ENCODE measurements at places on chromosomes 3 and 15.

DNA sequence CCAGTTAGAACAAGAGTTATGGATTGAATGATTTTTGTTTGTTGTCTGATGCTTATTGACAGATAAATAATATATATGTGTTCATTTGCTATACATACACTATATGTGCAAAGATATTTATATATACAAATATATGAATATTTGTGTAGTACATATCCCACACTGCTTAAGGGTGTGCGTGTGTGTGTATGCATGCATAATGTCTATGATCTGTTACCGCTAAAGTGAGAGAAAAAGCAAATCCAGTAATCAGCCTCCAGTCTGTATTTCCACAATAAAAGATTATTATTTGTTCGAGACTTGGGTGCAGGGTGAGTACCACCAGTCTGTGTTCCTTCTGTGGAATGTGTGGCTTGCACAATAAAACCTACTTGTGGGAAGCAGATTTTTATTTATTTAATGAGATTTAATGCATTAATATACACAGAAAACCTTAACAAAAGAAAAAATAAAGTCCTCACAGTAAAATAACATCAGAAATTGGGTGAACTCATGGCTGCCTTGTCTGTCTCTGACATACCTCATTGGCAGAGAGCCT, 366.0 kb upstream of the TBL1XR1 start:
- DNase-seq = no peak

DNA sequence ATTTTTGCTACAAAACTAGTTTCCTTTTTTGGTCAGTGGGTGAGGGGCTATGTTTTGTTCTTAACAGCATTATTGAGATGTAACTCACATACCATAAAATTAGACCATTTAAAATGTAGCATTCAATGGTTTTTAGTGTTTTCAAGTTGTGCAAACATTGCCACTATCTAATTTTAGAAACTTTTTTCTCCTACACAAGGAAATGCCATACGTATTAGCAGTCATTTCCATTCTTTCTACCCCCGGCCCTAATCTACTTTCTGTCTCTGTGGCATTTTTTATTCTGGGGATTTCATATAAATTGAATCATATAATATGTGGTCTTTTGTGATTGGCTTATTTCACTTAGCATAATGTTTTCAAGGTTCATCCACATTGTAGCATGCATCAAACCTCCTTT, 55.0 kb upstream of the TIPARP start:
- DNase-seq = no peak

GRCh38 chr3:187567021-187567420, 103.2 kb downstream of the SST start:
- DNase-seq = no peak

- DNase-seq = no peak
Observed at GRCh38 chr3:136334209-136334608, 84.1 kb downstream of the PCCB start.

DNA sequence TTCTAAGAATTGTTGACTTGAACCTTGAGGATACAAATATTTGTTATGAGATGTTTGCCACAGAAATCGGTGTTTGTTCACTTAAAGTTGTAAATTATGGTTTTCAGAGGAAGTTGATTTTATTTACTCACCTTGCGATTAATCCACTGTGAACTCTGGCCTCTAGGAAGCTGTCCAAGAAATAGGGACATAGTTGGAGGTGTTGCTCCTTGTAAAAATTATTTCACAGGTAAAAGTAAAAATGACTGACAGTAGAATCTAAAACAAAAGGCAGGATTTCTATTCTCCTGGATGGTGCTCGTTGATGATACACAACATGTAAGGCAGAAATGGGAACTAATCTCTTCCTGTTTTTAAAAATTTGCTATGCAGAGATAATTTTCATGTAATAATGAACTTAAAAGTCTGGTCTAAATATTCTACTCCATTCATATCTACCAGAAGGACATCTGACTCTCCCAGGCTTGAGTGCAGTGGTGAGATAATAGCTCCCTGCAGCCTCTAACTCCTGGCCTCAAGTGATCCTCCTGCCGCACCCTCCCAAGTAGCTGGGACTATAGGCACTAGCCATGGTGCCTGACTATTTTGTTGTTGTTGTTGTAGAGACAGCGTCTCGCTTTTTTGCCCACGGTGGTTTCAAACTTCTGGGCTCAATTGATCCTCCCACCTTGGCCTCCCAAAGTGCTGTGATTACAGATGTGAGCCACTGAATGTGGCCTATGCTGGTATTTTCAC, 17.1 kb upstream of the LZTFL1 start:
- DNase-seq = no peak

GRCh38 chr3:29099775-29100174, 181.1 kb upstream of the RBMS3 start:
- DNase-seq = no peak

- no peak for DNase-seq
Observed at GRCh38 chr3:154214306-154214705, 93.1 kb downstream of the ARHGEF26 start.

GRCh38 chr3:18424729-18425640, at the start of gene SATB1:
TSS of gene SATB1 (minus strand) at chr3:18425339. CDS start at chr3:18420967, 4,372 bp downstream.
- no peak for DNase-seq

DNA sequence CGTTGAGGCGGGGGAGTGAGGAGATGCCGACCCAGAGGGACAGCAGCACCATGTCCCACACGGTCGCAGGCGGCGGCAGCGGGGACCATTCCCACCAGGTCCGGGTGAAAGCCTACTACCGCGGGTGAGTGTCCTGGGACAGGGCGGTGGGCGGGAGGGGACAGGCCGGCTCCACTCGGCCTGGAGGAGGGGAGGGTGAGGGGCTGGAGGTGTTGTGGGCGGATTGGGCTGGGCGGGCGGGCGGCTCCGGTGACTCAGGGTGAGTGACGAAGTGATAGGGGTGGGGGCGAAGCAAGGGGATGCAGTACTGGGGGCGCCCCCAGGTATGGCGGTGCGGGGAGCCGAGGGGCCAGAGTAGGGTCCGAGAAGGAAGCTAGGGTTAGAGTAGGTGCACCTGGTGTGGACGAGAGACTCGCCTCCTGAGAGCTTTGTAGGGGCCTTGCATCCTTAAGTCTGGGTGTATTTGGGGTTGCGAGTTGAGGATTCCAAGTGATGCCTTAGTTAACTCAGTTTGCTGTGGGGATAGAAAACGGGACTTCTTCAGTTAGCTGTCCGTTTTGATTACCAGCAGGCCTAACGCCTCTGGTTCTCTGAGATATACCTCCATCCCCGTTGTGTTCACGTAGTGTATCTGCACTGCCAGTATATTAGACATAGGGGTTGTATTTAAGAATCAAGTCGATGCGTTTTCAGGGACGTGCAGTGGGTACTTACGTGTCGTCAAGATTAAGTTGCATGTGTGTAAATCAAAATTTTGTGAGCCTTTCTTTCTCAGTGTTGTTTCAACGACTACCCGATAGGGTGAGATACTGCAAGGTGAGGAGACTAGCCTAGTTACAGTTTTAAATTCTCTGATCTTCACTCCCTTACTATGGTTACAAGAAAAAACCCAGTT, 670 bp downstream of the PRKCI start:
- DNase-seq = peak; percentile 38

DNA sequence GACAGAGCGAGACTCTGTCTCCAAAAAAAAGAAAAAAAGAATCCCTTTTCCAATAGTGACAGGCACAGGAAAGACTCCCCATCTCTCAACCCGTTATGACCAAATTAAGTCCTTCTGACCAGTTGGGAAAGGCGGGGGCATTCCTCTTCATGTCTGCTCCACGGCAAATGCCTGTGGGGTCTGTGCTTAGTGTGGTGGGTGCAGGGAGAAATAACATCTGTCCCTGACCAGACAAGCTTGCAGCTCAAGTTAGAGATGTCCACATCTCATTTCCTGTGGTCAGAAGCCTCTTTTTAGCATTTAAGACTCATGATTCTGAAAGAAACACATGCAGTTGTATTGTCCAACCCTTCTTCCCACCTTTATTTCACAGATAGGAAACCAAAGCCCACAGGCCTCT, 16.2 kb downstream of the PLA1A start:
- no peak for DNase-seq

- no peak for DNase-seq
Observed at GRCh38 chr15:75109736-75110130, 86.3 kb downstream of the PPCDC start.

GRCh38 chr3:10173926-10174435, 9.3 kb downstream of the IRAK2 start:
- DNase-seq = no peak

DNA sequence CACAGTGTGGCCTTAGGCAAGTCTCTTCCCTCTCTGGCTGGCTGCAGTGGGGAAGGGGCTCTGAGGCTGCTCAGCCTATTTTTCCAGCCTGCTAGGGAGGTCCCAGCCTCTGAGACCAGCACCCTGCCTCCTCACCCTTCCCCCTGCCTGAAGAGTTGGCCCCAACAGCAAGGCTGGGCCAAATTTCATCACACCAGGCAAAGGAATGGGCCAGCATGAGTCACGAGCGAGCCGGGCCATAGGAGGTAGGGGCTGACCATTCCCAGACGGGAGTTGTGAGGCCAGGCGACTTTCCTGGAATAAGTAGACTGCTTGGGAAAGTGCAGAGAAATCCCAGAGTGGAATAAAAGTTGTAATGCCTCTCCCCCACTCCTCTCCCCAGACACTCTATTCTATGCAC, 5.7 kb upstream of the FBLN2 start:
- DNase-seq = no peak

DNA sequence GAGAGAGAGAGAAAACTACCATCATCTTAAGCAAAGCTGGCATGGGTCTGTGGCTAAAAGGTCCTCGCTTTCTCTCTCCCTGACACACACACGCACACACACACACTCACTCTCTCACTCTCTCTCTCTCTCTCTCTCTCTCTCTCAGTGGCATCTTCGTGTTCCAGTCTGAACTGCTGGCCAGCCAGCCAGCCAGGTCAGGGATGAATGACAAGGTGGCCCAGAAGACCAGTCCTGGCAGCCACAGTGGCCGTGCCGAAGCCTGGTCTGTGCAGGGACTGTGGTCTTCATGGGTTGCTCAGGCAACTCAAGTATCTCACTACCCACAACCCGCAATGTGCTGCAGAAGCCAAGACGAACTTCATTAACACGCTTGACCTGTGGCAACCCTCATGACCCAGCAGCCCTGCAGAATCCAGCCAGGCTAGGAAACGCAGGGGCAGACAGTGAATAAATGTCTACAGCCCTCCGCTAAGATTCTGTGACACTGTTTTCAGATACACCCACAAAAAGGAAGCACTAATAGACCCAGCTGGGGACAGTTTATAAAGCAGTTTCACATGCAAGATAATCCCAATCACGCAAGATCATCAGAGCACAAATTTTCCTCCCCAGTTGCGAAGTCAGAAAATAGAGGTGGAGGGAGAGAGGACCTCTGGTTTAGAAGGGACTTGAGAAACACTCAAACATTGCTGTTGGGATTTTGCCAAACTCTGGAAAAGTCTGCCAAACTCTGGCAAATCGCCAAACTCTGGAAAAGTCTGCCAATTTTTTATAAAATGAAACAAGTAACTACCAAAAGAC, 66.4 kb downstream of the XXYLT1 start:
- DNase-seq = no peak

- no peak for DNase-seq
Observed at GRCh38 chr3:190385731-190386688, 2.0 kb upstream of the CLDN16 start.

GRCh38 chr15:66849746-66850077, 147.7 kb downstream of the SMAD6 start:
- no peak for DNase-seq

- no peak for DNase-seq
Observed at GRCh38 chr3:42572278-42572677, 9.5 kb downstream of the SEC22C start.

GRCh38 chr15:70528270-70528706, 235.1 kb downstream of the UACA start:
- DNase-seq = peak; percentile 35

- no peak for DNase-seq
Observed at GRCh38 chr15:92224843-92225242, 168.8 kb upstream of the ST8SIA2 start.

GRCh38 chr3:175288621-175289020, 429.5 kb downstream of the NAALADL2 start:
- no peak for DNase-seq

DNA sequence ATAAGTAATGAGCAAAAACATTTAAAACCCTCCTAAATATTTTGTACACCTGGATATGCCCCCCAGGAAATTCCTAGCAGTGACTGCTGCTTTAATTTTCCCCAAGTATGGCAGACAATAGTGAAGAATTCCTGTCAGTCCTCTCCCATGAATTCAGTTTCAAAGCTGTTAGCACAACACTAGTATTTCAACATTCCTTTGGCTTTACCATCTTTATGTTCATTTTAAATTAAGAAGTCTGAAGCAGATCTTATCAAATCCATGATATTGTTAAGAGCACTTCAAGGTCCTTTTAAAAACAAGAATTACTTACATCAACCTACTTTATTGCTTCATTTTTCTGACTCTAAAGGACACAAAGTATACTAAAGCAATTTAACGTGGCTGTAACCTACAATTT, 28.8 kb upstream of the CDIN1 start:
- DNase-seq = no peak

DNA sequence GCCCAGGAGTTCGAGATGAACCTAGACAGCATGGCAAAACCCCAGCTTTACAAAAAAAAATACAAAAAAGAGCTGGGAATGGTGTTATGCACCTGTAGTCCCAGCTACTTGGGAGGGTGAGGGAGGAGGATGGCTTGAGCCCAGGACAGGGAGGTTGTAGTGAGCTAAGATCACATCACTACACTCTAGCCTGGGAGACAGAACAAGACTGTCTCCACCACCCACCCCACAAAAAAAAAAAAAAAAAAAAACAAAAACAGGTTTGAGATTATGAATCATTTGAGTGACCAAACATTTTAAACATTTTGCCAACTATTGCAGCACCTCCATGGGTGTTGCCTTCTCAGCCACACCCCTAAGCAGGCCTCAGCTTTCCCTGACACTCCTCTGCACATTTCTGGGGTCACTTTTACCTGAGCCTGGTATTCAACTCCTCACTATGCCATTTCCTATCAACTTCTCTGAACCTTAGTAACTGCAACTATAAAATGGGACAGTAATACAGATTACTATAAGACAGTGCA, 41.8 kb downstream of the IL5RA start:
- DNase-seq = no peak

- no peak for DNase-seq
Observed at GRCh38 chr15:70853973-70854665, at the start of gene LARP6. TSS of gene LARP6 (minus strand) at chr15:70854157. CDS start at chr15:70854088, 69 bp downstream.

DNA sequence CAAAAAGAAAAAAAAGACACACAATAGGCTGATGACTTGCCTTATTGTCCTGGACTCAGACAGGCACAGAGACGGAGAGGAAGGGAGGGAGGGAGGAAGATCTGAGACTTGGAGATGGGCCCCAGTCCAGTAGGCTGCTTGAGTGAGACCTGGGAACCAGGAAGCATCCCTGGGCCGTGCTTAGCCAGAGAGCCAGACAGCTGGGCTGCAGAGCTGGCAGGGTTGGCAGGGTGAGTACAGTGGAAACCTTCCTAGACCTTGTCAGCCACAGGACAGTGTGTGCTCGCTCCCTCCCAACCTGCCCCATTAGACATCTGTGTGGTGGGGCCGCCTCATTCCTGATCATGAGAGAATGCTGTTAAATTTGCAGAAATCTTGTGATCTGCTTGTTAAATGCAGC, 107.9 kb upstream of the ALDH1A3 start:
- DNase-seq = no peak

GRCh38 chr15:70672081-70672480, 91.3 kb downstream of the UACA start:
- no peak for DNase-seq

GRCh38 chr3:107634099-107634489, 111.3 kb downstream of the BBX start:
- no peak for DNase-seq

Measured in stimulated activated CD4-positive, alpha-beta T cell treated with anti-CD3 and anti-CD28 coated beads, TNF-alpha, amount 100 ng/mL, for 48 hours (primary cell).